NCI-H1436 (cell line): ENCODE measurements at places on chromosomes 3 and 15.

GRCh38 chr3:50102558-50102957 lies 13.8 kb downstream of the RBM5 start:
- DNase-seq, result no peak

DNA sequence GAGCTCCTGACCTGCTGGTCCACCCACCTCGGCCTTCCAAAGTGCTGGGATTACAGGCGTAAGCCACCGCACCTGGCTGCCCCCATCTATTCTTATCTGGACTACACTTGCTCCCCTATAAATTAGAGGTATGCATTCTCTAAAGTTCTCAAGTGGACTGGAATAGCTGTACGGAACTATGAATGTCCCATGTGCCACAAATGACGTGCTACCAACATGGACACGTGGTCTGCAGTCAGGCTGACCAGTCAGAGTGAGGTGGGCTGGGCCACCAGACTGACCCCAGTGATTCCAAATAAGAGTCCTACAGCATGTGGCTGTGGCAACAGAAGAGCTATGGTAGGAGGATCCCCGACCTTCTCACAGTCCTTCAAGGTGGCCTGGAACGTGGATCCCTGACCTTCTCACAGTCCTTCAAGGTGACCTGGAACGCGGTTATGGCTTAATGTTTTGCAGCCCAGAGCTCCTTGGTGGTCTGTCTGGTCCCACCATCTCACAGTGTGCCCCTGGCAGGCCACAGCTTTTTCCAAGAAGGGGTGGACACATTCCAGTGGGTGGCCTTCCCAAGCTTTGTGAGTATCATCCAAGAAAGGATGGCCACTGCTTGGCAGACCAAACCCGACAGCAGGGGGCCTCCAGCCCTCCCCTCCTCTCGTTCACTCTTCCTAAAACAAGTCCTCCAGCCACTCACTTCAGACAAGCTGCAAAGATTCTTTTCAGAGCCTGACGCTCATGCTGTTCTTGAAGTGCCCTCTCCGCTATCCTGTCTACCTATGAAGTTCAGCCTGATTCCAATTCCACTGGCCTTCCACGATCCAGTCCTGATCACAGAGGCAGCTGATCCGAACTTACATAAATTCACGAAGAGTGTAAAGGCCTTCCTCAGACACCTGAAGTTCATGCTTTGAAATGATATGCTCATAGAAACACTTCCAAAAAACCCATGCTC lies 4.4 kb downstream of the ADAMTS17 start:
- DNase-seq, result no peak

DNA sequence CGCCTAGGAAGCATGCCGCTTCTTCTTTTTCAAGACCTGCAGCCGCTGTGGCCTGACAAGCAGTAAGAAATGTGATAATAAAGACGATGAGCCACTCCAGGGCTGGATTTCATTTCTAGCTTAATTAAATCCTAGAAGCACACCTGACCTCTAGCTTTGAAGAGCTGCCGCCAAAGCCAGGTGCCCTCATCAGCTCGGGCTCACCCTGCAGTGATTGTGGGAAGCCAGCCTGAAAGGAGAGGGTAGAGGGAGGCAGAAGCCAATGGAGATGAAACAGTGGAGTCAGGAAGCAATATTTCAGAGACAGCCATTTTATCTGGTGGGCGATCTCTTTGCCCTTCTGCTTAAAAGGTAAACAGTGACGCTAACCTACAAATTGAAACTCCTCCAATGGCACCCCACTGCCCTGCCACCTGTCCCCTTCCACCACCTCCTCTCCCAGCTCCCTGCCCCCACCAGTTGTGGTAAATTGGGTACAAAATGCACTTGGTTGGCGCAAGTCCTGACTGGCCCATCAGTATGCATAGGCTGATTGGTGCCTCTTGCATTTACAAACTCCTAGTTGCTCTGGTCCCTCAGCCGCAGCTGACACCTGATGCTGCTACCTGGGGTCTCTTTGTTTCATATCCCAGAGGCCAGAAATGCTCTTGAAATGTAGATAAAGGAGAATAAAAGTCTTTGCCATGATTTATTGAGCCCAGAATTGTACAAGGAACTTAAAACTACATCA lies 385.3 kb downstream of the PDCD6IP start:
- no peak for DNase-seq

DNA sequence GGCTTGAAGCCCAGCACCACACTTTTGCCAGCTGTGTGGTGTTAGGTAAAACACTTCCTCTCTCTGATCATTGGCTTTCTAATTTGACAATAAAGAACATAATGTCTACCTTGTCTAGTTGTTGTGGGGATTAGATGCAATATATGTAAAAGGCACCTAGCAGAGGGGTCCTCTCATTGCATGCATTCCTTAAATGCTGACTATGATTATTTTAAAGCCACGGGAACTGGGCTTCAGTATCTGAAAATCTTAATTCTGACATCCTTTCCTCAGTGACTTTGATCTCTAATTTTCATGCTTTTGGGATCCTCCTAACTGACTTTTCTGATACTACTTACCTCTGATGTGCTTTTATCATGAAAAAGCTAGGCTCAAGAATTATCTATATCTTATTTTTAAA lies 596.3 kb downstream of the TAFA4 start:
- DNase-seq, result no peak

DNA sequence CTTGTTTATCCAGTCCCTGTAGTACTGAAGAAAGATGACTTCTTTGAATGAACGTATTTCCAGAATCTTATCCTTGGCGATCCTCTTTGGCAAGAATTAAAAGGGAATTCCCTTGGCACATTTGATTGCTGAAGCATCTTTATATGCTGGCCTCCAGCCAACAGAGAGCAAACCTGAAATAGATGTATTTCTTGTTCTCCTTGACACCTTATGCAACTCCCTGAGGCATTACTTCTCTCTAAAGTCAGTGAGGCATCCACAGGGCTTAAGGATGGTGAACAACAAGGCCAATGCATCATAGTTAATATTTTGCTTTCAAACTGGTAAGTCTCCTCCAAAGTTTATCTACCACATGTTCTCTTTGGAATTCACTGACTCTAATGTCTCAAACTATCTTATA lies 450.9 kb upstream of the THRB start:
- DNase-seq, result no peak
